ENCODE measurements at places on chromosomes 5 and 9.

- DNase-seq, result no peak
These were observed 467.7 kb upstream of the MEF2C start for GRCh38 chr5:89350684-89351083.

DNA sequence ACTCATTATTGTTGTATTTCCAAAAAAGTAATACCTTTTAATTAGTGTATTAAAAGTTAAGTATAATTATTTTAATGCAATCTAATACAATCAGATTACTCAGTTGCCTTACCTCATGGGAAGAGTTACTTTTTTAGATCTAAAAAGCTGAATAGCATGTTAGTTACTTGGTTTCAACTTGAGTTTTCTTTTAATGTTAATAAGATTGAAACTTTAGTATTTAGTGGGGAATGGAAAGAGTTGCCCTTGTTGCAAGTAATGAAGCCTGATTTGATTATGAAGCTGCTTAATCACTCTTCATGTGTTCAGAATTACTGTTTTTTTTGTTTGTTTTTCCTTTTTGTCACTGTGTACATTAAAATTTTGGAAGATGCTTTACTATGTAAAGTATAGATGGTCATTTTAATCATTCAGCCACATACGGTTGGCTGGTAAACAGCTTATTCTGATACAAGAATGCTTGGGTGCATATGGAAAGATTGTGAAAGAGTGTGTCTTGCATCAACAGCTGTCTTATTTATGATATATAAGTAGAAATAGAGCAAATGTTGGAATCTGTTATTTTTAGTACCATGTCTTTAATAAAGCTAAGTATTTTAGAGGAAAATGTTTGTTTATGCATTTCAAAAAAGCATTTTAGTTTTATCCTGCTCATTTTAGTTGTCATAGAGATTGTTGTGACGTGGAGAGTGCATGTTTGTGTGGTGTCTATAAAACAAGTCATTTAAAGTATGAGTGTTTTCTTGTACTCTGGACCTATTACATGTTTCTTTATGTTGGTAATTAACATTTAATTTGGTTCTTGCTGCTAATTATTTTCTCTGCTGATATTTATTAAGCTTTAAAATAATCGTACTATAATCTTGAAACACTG, 36.4 kb downstream of the SREK1 start:
- DNase-seq, result no peak

DNA sequence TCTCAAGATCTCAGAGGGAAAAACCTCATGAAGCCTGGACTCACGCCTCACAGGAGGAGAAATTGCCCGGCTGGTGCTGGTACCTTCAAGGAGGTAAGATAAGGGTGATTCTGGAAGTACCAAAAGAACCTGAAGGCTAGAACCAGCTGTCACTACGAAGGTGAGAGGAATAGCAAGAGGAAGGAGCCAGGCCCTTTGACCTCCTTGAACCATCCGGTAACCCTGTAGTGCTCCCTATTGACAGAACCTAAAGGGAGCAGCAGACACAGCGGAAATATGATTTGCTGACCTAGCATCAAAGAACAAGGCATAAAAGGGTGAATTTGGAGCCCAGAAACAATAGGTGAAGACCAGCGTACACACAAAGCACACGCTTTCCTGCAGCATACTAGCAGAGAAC, 92.2 kb downstream of the DOCK8 start:
- peak; percentile 34 for DNase-seq

- no peak for DNase-seq
These were observed 5.7 kb downstream of the SUSD1 start for GRCh38 chr9:112169368-112169767.

DNA sequence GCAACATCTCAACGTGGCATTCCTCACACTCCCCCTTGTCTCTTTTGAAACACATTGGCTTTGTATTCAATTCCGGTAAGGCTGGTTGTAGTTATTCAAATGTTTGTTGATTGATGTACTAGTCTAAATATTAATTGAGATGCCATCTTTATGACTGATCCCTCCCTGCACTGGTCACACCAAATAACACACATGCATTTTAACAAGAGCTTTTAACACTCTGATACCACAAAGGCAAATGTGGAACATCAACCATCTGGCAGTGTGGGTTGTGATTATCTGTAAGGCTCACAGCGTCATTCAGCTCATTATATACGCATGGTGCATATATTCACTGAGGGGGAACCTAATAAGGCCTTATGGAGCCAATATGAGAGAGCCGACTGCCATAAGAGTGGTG, 305.0 kb downstream of the TENT4A start:
- no peak for DNase-seq

GRCh38 chr9:1839909-1840308, 175.2 kb upstream of the SMARCA2 start:
- no peak for DNase-seq

GRCh38 chr5:148970876-148971275, 92.0 kb downstream of the SH3TC2 start:
- DNase-seq, result no peak

DNA sequence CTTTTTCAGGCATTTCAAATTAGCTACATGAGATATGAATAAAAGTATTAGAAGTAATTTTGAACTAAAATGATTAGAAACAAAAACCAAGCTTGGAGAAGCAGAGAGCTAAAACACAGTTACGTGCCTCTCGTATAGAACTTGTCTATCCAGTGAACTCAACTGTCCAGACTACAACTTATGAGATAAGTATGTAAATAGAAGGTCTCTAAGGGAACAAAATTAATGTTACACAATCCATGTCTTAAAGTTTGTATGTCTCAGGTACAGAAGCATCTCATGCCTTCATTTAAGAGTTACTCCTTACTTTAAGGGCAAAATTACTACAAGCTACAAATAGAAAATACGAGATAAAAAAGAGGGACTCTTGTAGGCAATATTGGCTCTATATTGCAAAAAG, 316.8 kb downstream of the CETN3 start:
- no peak for DNase-seq

DNA sequence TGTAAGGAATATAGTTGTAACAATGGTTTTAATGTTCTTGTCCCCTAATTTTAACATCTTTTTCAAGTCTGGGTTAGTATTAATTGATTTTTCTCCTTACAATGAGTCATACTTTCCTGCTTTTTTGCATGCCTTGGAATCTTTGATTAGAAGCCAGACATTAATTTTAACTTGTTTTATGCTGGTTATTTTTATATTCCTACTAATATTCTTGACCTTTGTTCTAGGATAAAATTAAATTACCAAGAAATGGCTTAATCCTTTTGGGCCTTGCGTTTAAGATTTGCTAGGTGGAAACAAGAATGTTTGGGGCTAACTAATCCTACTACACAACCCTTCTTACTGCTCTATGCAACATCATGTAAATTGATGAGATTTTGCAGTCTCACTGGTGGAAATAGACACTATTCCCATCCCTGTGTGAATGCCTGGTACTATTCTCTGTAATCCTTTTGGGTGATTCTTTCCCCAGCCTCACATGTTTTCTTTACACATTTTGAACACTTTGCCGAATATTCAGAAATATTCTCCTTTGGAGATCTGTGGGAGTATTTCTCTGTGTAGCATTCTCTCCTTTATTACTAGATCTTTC, 47.2 kb downstream of the ZCCHC7 start:
- no peak for DNase-seq

- no peak for DNase-seq
These were observed 519 bp downstream of the ZER1 start for GRCh38 chr9:128771094-128771721.

DNA sequence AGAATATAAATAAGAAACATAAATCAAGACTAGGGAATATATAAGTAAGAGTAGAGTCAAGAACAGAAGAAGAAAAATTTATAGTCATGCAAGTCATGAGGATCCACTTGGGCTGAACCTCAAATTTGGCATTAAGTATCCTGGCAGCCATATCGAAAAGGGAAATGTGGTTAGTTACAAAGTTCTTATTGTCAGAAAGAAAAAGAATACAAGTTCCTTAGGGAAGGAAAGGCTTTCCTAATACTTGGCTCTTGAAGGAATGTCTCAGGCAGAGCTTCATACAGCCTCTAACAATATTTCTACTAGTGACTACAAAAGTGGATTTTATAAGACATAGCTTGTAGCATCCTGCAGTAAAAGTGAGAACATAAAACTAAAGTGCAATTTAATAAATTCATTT, 45.4 kb downstream of the TMEM252 start:
- no peak for DNase-seq

DNA sequence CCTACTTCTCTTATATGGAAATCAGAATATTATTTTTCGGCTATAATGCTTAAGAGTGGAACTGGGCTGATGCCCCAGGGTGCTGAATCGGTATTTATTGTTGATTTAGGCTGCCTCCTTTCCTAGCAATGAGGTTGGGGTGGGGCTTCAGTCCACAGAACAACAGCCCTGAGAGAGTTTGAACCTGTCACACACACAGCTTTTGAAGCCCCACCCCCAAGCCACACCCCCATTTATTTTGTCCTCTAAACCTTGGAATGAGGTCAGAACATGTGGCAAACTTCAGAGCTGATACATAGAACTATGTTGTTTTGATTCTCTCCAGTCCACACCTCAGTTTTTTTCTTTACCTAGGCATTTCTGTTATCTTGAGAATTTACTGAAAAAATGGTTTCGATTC, 51.7 kb upstream of the CAMK4 start:
- no peak for DNase-seq

DNA sequence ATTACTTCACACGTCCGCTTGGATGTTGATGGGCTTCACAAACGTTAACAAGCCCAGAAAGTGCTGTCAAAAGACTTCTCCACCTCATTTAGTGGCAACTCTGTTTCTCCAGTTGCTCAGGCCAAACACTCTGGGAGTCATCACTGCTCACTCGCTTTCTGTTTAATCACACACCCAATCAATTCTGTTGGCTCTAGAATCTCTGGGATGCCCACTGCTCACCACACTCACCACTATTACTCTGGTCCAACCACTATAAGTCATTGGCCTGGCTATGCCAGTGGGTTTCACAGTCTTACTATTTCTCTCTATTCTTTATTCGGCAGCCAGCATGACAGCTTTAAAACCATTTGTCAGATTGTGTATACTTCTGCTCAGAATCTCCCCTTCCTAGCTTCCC, 163.5 kb downstream of the KDM4C start:
- DNase-seq, result no peak

GRCh38 chr9:78005231-78006002, 26.2 kb downstream of the GNAQ start:
- no peak for DNase-seq

- DNase-seq, result no peak
These were observed 59.1 kb downstream of the GALNT12 start for GRCh38 chr9:98866435-98867102.

DNA sequence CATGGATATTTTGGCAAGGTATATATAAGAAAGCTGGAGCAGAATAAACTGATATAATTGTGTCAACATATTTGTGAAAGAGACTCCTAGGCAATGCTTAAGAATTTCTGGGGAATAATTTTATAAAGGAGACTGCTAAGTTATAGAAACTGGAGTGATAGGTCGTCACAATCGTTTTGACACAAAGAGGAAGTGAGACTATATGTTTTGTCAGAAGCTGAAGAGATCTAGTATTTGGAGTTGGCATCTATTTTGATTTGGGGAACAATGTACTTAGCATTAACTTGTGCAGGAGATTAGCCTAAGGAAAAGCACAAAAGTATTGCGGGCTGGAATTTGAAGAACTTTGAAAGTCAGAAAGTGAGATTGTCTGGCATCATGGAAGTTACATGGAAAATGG, 582.5 kb downstream of the TAF11L14 start:
- no peak for DNase-seq

DNA sequence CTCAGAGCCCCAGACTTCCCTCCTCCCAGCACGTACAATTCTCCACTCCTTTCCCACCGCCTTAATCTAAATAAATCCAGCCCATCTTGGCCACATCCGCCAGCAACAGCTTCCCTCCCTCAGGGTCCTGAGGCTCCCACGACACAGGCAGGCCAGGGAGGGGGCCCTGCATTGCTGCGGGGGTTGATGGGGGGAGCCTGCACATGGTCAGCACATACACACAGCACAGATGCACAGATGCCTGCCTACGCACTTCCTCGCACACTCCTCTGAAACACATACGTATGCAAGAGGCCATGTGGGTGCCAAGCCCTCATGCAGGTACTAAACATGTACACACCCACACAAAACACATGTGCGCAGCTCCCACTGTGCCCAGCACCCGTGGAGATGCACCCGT, 14.8 kb downstream of the PDGFRB start:
- DNase-seq, result no peak

- DNase-seq, result no peak
These were observed 112.2 kb downstream of the SCAMP1 start for GRCh38 chr5:78472469-78473106.

DNA sequence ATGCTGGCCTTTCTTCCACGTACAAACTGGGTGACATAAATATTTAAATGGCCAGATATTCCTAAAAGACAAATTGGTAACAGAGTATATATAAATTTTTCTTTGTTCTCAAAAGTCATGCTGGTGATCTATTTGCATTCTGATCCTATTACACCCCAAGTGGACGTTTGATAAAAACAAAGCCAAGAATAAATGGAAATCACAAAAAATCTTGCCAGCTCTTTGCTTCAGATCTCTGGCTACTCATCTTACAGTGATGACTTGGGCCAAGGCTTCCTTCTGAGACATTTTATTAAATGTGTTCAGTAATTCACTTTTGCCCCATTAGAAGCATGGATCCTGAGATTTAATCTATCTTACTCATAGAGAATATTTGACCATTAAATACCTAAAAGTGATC, 444.3 kb upstream of the PIK3R1 start:
- DNase-seq, result no peak

DNA sequence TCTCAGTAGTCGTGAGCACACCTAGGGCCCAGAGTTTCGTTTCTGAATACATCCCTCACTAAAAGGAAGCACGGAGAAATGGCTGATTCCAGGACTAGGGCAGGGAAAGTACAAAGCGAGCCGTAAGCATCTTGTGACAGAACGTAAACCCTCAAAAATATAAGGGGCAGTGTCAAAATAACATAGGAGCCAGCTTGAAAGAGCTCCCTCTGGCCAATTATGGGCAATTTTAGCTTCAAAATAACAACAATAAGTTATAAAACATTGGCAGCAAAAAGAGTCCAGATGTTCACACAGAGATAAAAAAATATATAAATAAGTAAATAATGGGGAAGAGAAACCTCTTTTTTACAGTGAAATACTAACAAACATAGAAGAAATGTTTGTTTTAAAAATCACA, 18.5 kb upstream of the GLIS3 start:
- DNase-seq, result no peak

DNA sequence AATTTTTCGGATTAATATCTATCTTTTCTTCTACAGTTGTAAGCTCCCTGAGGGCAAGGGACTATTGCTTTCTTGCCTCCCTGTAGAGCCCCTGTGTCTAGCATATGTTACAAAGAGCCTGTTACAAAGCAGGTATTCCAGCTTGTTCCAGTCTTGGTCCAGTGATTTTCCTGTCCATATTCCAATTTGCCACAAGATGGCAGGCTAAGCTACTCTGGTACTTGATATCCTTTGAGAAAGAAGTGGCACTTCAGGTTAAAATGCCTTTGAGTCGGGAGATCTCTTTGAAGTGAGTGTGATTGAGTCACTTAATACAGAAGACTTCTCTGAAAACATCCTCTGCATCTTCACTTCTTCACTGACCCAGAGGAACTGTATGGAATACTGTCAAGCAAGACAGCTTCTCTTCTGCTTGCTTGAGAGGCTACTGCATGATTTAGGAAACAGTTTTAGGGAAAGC, 24.5 kb downstream of the CAVIN4 start:
- DNase-seq, result no peak

- DNase-seq, result no peak
These were observed 1.1 kb downstream of the FAT2 start for GRCh38 chr5:151589878-151590570.
